ENCODE measurements at places on chromosomes 3 and 15. TPM values are rescaled to one million over a fixed set of nuclear protein-coding genes. Genes with fewer than 3 reads are reported as not detected.

Gene RTP4
- 0.07 TPM for total RNA-seq

Gene OXNAD1
- 14.2 TPM for total RNA-seq

Gene ITIH1
- total RNA-seq: not detected

Gene LEKR1
- total RNA-seq: 0.71 TPM

Gene CCDC9B
- total RNA-seq: 4.1 TPM

Gene PODXL2
- 13.5 TPM for total RNA-seq

Gene SLC26A6
- total RNA-seq: 59.2 TPM

Gene DOCK3
- total RNA-seq: 0.42 TPM

Gene SLC28A2
- not detected for total RNA-seq

Gene THRB
- 2.8 TPM for total RNA-seq
